GM06990 (cell line): ENCODE measurements at places on chromosomes 7 and 10.

DNA sequence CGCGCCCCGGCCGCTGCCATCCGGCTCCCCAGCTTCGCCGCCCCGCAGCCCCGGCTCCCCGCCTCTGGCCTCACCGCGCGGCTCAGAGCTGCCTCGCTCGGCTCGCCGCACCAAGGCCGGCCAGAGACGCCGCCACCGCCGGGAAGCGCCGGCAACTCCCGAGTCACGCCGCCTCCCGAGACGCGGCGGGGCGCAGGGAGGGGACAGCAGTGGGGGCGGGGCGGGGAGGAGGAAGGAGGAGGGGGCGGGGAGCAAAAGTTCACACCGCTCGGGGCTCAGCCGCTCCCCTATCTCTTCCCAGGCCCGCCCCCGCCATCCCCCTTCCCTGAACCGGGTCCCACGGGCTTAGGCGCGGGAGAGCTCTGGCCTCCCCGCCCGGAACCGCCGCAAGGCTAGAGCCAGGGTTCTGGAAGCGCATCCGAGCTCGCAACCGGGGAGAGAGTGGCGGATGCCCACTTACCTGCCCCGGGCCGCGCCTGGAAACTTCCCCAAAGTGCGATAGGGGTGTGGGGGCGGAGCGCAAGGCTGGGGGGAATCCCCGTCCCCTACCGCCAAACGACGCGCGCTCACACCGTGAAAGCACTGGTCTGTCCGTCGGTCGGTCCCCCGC is 1.0 kb downstream of the CHST15 start:
- peak; percentile 34 for DNase-seq

- DNase-seq = no peak
These were observed 19.3 kb upstream of the ZNF680 start for GRCh38 chr7:64581926-64582894.

- DNase-seq = no peak
These were observed 32.0 kb downstream of the SNX8 start for GRCh38 chr7:2282185-2282751.

DNA sequence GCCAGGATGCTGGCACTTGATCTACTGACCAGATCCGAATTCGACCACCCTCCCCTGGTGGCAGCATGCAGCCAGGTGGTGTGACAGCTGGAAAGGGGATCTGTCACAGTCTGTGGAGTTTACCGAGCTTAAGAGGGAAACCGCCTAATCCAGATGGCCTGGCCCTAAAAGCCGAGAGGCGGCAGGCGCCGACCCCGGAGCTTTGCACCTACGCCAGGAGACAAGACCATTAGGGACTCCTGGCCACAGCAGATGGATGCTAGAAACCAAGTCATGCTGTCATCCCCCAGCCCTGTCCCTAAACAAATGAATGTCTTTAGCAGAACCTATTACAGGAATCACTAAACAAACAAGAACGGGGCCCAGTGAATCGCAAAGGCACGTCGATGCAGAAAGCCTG is 27.7 kb downstream of the RCC1L start:
- DNase-seq = no peak

- no peak for DNase-seq
These were observed 146.8 kb downstream of the CYP26A1 start for GRCh38 chr10:93220296-93221170.

DNA sequence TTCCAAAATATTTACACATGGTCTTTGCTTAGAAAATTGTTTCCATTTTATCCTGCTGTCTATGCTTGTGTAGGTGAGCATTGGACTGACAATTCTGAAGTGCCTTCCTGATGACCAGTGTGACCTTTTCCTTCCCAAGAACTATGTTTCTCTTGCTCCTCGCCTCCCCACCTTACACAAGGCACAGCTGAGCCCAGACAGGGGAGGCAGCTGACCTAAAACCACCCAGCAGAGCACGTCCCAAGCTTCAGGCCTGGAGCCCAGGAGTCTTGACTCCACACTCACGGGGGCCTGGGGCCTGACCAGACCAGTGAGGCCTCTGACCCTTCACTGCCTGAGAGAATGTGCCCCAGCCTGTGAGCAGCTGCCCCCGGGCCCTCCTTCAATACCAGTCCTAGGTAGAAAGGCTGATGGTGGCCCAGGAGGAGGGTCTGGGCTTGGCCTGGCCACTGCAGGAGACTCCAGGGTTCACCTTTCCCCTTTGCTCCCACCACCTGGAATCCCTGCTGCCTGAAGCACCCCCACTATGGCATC is 7.0 kb downstream of the CALML5 start:
- DNase-seq = no peak

- no peak for DNase-seq
These were observed 66.2 kb upstream of the SRPK2 start for GRCh38 chr7:105454921-105455320.

DNA sequence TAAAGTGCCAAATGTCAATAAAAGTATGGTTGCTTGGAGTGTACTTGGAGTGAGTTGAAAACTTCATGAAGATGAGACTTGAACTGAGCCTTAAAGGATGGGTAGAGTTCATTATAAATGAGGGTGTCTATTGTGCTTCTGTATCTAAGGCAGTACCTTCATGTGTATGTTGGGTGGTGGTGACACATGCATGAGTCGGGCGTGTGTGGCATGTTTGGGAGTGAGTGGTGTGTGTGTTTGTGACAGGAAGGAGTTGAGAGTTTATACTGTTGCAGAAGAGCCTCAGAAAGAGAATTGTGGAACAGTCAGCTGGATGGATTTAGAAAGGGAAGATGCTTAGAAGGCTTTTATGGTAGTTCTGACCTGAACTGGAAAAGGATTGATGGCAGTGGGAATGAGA is 6.0 kb upstream of the ZRANB1 start:
- no peak for DNase-seq

DNA sequence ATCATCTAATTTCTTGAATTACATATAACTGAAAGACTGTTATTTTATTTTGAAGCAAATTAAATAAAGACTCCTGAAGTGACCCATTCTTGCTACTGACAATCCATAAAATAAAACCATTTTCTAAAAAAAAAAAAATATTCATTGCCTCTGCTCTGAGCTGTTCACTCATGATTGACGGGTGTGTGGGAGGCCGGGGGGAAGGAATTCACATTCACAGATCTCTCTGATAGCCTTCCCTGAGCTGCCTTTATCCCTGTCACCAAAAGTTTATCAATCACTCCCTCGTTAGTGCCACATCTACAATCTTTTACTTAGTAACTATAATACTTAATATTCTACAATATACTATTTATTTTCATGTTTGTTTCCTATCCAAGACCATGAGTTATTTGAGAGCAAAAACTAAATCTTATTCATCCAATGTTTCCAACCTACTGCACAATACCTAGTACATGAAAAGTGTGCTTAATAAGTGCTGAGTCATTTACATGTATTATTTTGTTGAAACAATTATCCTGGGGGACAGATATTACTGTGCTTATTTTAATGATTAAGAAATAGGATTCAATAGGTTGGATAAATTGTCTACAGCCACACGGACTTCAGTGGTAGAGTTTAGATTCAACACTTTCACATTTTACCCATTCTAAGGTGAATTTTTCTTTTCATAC is 618.7 kb downstream of the PHTF2 start:
- DNase-seq = no peak

DNA sequence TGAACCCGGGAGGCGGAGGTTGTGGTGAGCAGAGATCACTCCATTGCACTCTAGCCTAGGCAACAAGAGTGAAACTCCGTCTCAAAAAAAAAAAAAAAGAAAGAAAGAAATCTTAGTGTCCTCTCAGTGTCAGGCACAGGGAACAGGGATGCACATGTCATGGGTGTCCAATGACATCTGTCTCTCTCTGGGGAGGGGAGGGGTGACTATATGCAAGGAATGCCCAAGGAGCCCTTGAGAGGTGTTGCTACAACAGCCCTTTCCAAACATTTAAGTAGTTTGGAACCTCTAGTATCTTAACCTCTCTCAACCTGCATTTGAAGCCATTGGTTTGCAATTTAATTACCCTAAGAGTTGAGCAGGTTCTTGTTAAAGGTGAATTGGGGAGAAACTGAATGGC is 28.9 kb downstream of the PDLIM1 start:
- DNase-seq = no peak

DNA sequence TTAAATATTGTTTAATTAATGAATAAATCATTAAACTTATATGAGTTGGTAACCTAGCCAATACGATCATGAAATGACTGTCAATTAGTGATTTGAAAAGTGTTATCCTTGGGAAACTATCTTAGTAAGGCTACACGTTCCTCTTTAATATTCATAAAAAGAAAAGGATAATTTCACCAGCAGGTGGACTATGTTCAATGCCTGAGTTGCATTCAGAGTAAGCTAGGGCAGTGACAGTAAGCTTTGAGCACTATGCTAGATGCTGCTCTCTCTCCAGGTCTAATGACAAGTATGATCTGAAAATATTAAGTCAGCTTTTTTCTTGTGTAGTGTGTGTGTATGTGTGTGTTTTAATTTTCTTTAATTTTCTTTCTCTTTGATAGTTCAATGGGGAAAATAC is 486.3 kb upstream of the PCDH15 start:
- no peak for DNase-seq

- DNase-seq = no peak
These were observed 44.4 kb downstream of the MCU start for GRCh38 chr10:72736176-72736827.

GRCh38 chr7:100130608-100131453 is 4.1 kb downstream of the MBLAC1 start:
- peak; percentile 63 for DNase-seq

GRCh38 chr10:77526868-77527617 is 110.6 kb downstream of the KCNMA1 start:
- DNase-seq = no peak

DNA sequence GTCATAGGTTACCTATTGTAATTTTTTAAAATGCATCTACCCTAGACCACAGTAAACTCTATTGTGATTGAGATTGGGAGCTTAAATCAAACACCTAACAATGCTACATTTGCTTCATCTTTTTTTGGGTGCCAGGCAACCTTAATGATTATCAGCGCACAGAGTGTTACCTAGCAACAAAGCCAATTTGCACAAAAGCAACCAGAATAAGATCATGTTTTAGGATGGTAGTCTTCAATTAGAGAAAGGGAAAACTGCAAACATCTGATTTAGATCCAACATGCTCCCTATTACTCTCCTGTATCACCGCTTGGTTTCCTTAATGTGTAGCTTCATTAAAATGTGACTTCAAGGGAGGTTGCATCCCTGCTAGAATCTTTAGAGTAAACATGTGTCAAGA is 226.9 kb downstream of the ABCA13 start:
- DNase-seq = no peak

DNA sequence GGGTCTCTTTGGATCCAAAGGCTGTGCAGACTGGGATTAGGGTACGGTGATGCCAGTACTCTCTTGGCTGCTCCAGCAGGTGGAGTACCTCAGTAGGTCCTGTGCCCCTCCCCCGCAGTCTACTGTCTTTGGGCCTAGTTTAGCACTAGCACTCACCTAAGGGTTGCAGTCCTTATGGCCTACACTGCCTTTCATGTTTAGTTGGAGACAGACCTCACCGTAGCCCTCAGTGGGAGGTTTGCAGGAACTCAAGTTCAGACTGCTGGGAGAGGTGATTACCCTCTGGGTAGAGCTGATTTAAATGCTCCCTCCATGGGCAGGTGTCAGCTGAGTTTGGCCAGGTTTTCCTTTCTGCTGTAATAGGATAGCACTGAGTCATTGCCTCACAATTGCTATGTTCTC is 210.8 kb upstream of the TMEM196 start:
- no peak for DNase-seq

DNA sequence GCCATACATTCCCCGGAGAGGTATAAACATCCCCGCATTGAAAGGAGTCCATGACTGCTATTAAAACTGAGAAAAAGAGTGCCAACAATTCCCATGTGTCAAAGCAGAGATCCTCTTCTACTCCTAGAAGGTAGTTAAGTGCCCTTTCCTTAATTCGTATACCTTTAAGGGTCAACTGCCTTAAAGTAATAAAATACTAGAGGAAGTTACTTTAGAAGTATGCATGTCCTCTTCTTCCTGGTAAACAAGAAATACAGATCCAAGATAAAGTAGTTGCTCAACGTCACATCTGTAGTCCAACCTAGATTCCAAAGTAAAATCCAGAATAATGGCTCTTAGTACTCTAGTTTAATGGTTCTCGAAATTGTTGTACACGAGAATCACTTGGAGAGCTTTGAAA is 1.5 kb upstream of the TSPAN12 start:
- no peak for DNase-seq

- no peak for DNase-seq
These were observed 1.5 kb upstream of the AUTS2 start for GRCh38 chr7:69596723-69597277.

DNA sequence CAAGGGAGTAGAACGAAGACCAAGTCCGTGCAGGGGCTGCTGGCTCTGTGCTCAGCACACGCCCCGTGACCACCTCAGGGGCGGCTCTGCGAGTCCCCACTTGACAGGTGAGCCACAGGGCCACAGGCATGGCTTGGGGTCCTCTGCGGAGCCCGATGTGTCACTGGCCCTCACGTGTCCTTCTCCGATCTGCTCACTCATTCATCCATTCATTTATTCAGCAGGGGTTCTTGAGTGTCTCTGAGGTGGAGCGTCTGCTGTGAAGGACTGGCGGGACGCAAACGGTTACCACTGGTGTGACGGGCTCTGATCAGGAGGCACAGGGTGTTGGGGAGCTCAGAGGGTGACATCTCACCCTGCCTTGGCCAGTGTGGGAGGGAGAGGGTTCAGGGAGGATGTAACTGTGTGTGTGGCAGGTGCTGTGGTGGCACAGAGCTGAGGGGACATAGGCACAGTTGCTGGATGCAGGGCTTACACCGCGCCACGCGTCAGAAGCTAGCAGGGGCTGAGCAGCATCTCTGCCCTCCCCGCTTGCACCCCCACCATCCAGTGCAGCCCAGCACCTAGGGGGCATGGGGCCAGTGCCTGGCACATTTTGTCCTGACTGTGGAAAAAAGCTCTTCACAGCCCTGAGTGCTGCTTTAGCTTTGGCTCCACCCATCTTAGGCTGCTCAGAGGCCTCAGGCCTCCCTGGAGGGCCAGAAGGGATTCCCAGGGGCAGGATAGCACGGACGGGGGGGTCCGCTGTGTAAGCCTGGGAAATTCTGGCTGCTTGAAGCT is 116.8 kb downstream of the LHPP start:
- DNase-seq = no peak

DNA sequence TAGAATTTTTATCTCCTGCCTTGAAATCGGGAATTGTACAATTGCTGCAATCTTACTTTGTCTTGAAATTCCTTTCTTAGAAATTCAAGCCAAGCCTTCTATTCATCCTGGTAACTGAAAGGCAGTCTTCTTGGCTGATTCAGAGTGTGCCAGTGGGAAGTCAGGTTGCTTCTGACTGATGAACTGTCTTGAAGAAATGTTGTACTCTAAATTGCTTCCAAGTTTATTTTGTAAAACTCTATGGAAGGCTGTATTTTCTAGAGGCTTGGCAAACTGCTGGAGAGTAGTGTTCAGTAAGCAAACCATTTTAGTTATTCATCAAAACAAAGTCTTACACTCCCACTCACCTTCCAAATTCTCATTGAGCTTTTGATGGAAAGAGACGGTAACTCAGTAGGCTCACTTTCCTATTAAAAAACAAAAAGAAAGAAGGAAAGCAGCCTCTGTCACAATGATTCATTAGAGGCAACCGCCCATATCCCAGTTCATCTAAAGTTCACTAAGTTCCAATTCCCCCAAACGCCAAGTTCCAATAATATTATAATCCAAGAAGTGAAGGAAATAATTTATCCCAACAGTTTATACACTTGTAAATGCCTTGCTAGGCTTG is 187.9 kb upstream of the MALRD1 start:
- DNase-seq = no peak

- no peak for DNase-seq
These were observed 39.3 kb downstream of the INSIG1 start for GRCh38 chr7:155336812-155337602.

GRCh38 chr10:78852466-78853240 is 216.1 kb upstream of the ZMIZ1 start:
- DNase-seq = no peak

- DNase-seq = no peak
These were observed 282.1 kb downstream of the CXCL12 start for GRCh38 chr10:44102726-44103255.

GRCh38 chr10:36886303-36886891 is 239.0 kb upstream of the ANKRD30A start:
- no peak for DNase-seq
